ENCODE measurements at places on chromosomes 3 and 15.

GRCh38 chr3:100136921-100137320 is 22.6 kb upstream of the FILIP1L start:
- H3K36me3 ChIP-seq: no peaks in the 10 kb centered on the region
- H3K27ac ChIP-seq: no peak overlapping the region

DNA sequence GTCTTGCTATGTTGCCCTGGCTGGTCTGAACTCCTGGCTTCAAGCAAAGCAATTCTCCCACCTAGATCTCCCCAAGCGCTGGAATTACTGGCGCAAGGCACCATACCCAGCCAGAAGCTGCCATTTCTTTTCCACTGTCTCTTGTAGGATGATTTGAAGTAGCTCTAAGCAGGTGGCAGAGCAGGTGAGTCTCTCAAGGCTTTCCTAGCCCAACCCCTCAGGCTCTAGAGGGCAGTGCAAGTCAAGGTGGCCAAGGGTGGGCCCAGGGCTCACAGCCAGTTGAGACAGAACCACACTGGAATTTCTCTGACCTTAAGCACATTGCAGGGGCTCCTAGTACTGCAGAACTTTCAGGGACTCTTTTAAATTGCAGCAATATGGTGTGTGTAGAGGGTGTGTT is 15.6 kb upstream of the DAG1 start:
- no peaks in the 10 kb centered on the region for H3K36me3 ChIP-seq
- no peaks in the 10 kb centered on the region for H3K4me1 ChIP-seq
- no peak overlapping the region for H3K27ac ChIP-seq
- H3K4me3 ChIP-seq: no peak overlapping the region
- peaks cover 4% of the 10 kb centered on the region for H3K27me3 ChIP-seq

GRCh38 chr15:65447145-65447544 is 24.4 kb upstream of the IGDCC4 start:
- no peak overlapping the region for H3K4me3 ChIP-seq
- no peak for DNase-seq
- H3K4me1 ChIP-seq: no peaks in the 10 kb centered on the region
- H3K27me3 ChIP-seq: no peaks in the 10 kb centered on the region
- no peak overlapping the region for H3K27ac ChIP-seq

DNA sequence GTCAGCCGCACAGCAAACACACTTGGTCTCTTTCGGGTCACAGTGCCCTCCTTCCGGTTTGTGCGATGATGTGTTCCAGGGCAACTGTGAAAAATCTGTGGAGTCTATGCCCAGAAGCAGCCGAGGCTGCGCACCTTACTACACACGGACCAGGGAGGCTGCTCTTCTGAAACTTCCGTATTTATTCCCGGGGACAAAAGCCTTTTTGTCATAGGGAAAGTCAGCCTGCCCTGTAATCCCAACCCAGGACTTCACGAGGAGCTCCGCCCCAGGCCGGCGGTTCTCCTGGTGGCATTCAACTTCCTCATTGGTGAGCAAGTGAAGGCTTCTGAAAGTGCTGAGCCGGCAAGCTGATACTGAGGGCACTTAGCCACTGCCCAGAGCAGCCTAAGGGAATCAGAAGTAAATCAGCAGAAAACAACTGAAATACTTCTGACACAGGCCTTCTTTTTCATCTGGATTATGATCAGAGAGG is 126.5 kb downstream of the FMN1 start:
- no peaks in the 10 kb centered on the region for H3K27me3 ChIP-seq
- DNase-seq: peak; percentile 80

DNA sequence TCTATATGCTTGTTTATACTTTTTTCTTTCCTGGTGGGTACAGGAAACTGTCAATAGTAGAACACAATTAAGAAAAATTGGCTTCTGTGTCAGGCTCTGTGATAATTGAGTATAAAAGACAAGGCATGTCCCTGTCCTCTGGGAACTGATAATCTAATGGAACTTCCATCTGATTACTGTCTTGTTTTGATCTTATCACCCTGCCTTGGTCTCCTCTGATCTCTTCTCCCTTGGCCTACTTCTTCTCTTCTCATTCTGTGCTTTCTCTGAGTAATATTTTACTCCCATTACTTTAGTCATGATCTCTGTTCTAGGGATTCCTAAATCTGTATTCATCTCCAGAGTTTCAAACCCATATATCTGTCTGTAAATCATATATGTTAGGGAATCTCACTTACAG is 14.6 kb downstream of the UBE2Q2 start:
- no peaks in the 10 kb centered on the region for H3K4me1 ChIP-seq
- H3K27me3 ChIP-seq: no peaks in the 10 kb centered on the region
- no peak for DNase-seq
- no peak overlapping the region for H3K27ac ChIP-seq

DNA sequence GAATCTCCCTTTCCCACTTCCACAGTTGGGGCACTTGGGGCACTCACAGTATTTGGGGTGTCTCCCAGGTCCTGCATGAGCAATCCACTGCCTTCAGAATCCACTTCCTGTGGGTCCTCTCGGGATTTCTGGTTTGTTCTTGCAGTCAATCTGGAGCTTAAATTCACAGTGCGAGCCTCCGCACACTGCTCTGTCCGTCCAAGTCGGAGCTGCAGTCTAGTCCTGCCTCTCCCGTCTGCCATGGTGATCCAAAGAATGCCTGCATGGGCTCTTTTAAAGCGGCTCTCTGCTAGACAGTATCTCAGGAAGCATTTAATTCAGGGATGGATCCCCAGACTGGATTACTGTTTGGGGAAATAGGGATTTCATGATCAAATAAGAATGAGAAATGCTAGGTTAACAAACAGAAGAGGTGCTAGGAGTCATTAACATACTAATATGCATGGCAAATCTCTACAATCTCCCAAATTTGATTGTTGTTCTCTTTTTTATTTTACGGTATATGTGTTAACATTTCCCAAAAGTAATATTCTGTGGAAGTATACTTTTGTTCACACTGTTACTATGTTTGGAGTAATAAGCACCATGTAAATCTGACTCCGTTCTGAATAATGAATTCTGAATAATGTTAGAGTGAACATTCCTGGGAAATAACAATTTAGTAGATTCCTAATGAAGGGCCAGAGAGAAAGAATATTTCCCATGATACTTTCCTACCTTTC is 142.5 kb downstream of the HCN4 start:
- H3K27me3 ChIP-seq: no peaks in the 10 kb centered on the region
- H3K4me1 ChIP-seq: no peaks in the 10 kb centered on the region
- no peak overlapping the region for H3K4me3 ChIP-seq
- H3K36me3 ChIP-seq: no peaks in the 10 kb centered on the region
- H3K27ac ChIP-seq: no peak overlapping the region
- DNase-seq: no peak
